Activated naive CD8-positive, alpha-beta T cell treated with anti-CD3 and anti-CD28 coated beads, Interleukin-2, amount 50 U/mL, for 16 hours (primary cell): ENCODE measurements at places on chromosomes 16 and 17.

- DNase-seq = no peak
These were observed 943 bp downstream of the DYNC1LI2 start for GRCh38 chr16:66750279-66751052.

- DNase-seq = no peak
These were observed 30.0 kb downstream of the MRPS23 start for GRCh38 chr17:57819867-57820266.

DNA sequence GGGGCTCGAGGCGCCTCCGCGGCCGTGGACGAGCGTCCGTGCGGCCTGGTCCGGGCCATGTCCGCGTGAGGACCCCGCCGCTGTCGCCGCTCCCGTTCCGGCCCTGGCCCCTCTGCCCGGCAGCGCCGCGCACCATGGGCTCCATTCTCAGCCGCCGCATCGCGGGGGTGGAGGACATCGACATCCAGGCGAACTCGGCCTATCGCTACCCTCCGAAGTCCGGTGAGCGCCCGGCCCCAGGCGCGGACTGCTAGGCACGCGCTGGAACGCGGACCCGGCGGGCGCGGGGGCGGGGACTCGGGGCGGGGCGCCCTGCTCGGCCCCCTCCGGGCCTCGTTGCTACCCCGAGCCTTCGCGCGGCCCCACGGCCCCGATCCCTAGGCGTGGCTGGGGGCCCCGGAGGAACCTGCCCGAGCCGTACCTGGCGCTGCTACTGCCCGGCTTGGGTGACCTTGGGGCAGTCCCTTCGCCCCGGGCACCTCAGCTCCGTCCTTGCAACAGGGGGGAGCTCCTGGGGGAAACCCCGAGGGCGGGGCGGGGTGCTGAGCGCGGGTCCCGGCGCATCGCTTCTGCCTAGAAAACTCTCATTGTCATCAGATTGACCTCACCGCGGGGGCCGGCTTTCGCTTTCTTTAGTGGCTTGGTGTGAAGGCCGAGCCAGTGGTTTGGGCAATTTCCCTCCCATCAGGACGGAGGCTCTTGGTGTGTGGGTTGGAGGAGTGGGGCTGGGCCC is 367 bp downstream of the MGRN1 start:
- peak; percentile 40 for DNase-seq

DNA sequence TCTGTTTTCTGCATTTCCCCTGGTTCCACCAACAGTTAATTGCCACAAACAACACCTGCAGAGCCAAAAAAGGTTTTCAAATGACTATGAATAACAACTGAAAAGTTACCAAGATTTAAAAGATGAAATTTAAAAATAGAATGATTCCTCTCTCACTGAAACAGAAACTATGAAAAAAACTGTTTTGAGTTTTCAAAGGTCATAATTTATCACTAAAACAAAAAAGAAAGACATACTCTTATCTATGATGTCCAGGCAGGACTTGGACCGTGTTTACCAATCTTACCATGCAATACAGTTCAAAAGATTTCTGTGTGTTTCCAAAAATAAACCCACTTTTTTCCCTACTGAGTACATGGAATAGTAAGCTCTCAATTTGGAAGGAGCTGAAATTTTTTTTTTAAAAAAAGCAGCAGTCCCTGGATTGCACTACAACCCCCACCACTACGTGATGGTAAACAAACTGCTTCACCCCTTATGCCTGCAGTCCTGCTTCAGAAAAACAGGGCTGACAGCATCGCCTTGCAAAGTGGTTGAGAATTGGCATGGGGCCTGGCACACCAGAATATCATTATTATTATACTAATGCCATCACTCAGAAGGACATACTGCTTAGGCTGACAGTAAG is 8.5 kb downstream of the TXNDC11 start:
- no peak for DNase-seq

DNA sequence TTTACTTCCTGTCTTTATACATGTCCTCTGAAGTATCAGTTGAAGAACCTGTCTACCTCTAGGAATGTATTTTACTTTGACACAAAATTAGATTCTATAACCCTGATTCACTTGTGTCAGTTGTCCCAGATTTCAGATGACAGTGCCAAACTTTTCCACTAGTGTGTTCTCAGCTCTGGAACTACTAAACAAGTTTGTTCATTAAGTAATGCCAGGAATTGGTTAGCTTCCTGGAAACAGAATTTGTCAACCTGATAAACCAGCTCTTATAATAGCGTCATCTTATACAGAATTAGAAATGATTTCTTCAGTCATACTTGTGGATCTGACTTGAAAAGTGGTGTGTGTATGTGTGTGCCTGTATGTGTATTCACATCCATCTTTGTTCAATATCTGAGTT is 7.4 kb downstream of the MAP3K3 start:
- DNase-seq = no peak

- DNase-seq = no peak
These were observed 4.5 kb upstream of the KATNB1 start for GRCh38 chr16:57730771-57731730.

GRCh38 chr17:80564545-80564944 is 19.9 kb downstream of the RPTOR start:
- DNase-seq = no peak

DNA sequence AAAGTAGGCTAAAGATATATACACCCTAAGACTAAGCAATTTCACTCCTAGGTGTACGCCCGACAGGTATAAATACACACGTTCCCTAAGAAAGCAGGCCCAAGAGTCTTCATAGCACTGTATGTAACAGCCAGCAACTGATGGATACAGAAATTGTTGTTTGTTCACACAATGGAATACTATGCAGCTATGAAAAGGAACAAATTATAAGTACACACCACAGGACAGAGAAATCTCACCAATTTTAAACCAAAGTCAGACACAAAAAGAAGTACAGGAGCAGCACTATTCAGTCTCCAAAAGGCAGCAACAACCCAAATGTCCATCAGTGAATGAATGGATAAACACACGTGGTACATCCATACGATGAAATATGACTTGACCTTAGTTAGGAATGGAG is 106.1 kb downstream of the LITAF start:
- DNase-seq = no peak

DNA sequence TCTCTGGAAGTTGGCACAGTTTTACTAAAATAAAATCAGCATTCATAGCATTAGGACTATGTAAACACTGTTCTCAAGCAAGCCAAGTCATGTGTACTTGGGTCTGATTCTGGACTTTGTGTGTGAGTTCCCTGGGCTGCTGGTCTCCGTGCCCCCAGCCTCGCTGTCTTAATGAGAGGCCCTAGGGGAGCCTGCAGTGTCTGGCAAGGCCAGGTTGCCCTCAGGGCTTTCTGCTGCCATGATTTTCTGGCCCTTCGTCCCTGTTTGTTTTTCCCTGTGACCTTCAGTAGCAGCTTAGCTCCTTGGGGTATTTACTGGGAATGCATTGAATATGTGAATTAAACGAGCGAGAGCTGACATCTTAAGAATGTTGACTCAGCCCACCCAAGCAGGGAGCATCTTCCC is 161.8 kb downstream of the RPTOR start:
- no peak for DNase-seq

DNA sequence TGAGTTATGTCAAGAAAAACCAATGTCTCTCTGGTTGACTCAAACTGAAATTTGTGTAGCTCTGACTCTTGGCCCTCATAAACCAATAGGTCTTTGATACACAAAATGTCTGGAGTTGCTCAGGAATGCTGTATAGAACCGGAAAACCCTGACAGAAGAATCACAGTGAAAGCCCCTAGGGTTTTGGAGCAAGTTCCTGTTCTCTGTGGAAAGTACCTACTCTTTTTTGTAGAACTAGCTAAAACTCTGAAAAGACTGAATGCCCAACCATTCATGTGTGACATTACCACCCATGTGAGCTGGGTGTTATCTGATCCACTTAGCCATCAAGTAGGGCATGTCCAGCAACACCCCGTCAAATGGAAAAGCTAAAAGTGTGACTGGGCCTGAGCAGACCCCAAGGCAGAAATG is 28.8 kb downstream of the CCL4 start:
- DNase-seq = no peak

DNA sequence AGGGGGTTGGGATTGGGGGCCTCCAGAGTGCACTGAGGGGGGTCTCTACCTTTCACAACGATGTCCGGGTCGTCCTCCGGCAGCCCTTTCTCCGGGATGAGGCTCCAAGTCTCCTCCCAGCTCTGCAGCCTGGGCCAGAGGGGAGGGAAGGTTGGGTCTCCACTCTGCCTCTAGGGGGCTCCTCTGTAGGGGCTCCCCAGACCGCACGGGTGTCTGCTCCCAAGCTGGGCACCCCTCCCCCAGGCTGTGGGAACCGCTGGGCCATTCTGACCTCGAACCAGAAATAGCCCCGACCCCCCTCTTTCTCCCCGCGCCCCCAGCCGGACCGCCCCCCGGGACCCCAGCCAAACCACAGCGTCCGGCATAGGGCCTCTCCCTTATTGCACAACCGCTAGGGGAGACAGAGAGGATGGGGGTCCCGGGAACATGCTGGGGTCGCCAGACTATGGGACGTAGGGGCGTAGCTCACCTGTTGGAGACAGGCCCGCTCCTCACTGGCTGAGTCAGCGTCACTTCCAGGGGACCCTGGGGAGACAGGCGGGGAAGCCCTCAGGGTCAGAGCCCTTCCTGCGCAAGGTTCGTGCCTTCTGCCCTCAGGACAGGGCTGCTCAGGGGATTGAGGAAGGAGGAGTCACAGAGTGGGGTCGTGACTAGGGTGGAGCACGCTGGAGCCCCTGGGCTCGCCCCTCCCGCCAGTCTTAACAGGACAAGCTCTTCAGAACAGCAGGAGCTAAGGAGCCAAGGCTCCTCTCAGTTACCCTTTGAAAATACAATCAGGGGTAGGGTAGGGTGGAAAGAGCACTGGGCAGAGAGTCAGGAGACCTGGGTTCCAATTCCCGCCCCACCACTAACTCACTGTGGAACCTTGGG is 2.7 kb downstream of the PLEKHH3 start:
- no peak for DNase-seq

DNA sequence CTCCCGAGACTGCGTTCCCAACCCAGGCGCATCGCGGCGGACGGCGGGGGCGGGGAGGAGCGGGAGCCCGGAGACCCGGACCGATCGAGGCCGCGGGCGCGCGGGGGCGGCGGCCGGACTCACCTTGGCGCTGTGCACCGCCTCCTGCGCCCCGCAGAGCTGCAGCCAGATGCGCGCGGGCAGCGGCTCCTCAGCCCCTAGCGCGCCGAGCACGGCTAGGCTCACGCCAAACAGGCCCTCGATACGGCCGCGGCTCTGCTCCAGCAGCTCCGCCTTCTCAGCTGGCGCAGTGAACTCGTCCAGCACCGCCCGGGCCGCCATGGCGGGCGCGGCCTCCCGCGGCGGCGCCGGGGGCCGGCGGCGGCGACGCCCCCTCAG is 339 bp downstream of the N4BP1 start:
- no peak for DNase-seq

- no peak for DNase-seq
These were observed 670 bp upstream of the ZNF652 start for GRCh38 chr17:49362723-49363117.

DNA sequence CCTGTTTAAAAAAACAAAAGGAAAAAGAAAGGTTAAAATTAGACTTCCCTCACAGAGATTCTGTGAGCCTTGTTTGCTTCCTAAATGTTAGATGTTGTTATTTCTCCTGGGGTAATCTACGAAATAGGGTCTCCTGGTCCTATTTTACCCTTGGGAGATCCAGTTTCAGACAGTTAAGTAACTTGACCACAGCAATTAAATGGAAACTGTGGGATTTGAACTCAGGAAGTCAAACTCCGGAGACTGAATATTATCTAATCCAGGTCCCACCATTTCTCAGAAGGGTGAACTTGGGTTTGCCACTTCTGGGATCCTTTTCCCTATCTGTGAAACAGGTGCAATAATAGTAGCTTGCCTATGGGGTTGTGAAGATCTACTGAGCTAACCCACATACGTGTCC is 6.4 kb upstream of the TMC5 start:
- no peak for DNase-seq

- no peak for DNase-seq
These were observed 314.9 kb downstream of the PMP22 start for GRCh38 chr17:14950216-14950615.

DNA sequence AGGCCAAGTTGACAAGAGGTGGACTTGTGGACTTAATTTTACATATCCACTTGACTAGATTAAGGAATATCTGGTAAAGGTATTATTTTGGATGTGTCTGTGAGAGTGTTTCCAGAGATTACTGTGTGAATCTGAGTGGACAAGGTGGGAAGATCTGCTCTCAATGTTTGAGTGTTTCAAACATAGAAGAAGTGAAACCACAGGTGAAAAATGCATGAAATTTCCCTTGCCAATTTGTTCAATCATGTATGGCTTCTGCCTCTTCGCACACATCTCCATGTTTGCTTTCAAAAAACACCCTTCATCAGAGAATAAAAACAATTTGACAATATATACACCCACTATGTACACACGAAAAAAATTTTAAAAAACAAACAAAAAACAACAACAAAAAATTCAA is 152.7 kb downstream of the SALL1 start:
- no peak for DNase-seq

DNA sequence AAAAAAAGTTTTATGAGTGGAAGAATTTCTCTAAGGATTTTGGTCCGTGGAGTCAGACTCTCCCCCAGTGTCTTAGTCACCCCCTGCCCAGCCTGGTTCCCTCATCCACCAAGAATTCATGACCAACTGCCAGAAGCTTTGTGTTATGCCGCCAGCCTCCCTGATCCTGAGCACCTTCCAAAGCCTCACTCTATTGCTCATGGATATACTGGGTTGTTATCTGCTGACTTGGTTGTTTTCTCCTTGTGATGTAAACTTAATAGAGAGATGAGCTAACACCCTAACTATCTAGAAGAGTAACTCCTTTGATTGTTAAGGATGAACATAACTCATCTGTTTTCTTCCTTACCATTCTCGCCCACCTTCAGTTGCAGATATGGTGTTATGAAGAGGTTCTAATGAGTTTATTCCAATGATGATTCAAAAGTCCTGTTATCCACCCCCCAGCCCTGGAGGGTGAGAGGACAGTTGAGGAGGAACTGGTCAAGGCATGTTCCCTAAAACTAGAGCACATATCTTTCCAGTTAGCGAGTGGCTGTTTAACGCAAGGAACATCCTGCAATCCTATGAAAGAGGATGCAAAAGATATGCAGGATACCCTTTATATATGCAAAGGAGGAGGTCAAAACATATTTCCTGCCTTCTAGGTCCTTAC is 1.5 kb upstream of the PSMD3 start:
- DNase-seq = no peak

GRCh38 chr17:42431758-42432161 is 8.7 kb upstream of the CAVIN1 start:
- no peak for DNase-seq

- DNase-seq = no peak
These were observed 12.6 kb downstream of the NXPH3 start for GRCh38 chr17:49588312-49588711.
